Hematopoietic multipotent progenitor cell treated with erythropoietin and hydrocortisone succinate and interleukin-3 and kit ligand, for 15 days (in vitro differentiated cells): ENCODE measurements at places on chromosomes 5 and 9.

- DNase-seq, result no peak
Measured at GRCh38 chr5:157548513-157549282, 26.9 kb downstream of the ADAM19 start.

DNA sequence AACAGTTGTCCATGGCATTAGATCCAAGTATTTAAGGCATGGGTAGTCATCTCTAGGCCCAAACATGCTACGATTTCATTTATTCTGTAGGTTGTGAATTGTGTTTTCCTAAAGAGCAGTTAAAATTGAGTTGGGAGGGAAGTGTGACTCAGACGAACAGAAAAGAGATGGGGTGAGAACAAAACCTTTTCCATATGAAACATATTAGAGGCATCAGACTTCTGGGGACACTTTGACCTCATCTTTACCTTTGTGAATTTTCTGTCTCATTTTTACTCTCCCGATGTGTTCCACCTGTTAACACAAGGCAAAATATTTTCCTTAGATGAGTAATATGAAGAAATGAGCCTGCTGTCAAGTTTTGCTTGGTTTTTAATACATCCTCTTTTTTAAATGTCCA lies 181.3 kb downstream of the ESM1 start:
- no peak for DNase-seq

- DNase-seq, result no peak
Measured at GRCh38 chr5:42851481-42851880, 39.8 kb upstream of the SELENOP start.

GRCh38 chr9:91393826-91394225 lies 29.8 kb downstream of the NFIL3 start:
- no peak for DNase-seq

GRCh38 chr9:86469476-86470250 lies 115.5 kb upstream of the TUT7 start:
- DNase-seq, result peak; percentile 60

- DNase-seq, result no peak
Measured at GRCh38 chr5:27502236-27502635, 463.9 kb upstream of the CDH9 start.

DNA sequence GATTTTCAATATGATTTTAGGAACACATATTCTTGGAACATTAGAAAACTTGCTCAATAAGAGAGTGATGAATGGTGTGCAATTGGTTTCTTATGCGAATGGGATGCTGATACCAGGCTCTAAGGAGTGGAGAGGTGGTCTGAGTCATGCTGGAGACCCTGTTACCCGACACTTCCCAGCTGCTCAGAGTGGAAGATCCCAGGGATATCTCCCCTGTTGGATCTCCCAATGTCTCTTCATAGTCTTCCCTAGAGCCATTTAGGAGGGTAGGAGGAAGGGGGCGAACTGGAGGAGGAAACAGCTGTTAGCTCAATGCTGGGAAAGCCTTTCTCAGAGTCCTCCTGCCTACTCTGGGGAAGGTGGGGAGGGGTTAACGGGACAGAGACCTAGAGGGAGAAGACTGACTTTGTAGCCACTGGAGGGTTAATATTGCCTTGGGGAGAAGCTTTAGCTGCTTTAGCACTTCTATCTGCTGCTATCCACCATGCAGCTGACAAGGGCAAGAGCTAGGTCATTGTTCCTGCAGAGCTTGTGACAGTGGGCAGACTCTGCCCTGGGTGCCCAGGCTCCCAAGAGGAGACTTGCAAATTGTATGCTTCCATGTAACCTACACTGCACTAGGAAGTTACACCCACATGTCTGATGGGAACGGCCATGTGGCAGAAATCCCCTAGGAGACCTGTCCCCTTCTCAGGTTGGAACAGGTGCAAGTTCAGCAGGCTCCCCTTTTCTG lies 301.0 kb downstream of the GADD45G start:
- DNase-seq, result no peak

- DNase-seq, result no peak
Measured at GRCh38 chr9:93525476-93525875, 50.9 kb upstream of the PHF2 start.

GRCh38 chr5:108061941-108062340 lies 320.0 kb downstream of the FBXL17 start:
- DNase-seq, result no peak

DNA sequence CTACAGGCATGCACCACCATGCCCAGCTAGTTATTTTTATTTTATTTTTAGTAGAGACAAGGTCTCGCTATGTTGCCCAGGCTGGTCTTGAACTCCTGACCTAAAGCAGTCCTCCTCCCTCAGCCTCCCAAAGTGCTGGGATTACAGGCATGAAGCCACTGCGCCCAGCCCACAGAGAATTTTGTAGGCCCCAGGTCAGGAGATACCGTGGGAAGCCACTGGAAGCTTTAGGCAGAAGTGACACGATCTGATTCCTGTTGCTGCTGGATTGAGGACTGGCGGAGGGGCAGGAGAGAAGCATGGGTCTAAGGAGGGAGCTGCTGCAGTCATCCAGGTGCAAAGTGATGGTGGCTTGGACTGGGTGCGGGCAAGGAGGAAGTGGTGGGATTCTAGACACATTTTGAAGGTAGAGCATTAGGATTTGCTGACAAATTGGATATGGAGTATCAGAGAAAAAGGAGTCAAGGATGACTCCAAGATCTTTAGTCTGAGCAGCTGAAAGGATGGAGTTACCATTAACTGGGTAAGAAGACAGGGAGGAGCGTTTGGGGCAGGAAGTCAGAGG lies 20.7 kb downstream of the TCF7 start:
- DNase-seq, result no peak

DNA sequence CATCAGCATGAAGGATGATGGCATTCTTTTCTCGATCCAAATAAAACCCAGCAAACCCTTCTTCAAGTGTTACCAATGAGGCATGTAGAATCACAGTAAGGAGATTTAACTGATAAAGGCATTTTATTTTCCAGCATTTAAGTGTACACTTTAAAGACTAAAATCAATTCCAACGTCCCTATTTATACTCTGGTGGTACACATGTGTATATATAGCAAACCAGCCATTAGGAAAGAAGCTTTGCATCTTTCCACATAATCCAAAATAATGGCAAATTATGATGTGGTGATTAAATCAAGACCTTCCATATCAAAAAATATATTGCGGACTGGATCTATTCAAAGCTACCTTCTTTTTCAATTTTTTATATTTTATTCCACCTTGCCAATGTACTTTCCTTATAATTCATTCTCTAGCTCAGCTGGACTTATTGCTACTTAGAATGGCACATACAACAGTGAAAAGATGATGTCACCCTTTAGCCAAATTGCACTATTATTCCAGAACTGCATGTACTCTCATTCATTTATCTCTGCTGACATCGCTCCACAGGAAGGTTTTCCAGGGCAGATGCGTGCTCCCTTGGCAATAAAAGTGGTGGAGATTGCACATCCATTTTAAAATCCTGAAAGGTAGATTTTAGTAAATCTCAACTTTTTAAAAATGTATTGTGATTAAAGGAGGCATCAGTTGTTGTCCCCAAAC lies 63.3 kb upstream of the SLC30A5 start:
- DNase-seq, result no peak

GRCh38 chr9:107780960-107781359 lies 291.4 kb upstream of the KLF4 start:
- DNase-seq, result no peak

DNA sequence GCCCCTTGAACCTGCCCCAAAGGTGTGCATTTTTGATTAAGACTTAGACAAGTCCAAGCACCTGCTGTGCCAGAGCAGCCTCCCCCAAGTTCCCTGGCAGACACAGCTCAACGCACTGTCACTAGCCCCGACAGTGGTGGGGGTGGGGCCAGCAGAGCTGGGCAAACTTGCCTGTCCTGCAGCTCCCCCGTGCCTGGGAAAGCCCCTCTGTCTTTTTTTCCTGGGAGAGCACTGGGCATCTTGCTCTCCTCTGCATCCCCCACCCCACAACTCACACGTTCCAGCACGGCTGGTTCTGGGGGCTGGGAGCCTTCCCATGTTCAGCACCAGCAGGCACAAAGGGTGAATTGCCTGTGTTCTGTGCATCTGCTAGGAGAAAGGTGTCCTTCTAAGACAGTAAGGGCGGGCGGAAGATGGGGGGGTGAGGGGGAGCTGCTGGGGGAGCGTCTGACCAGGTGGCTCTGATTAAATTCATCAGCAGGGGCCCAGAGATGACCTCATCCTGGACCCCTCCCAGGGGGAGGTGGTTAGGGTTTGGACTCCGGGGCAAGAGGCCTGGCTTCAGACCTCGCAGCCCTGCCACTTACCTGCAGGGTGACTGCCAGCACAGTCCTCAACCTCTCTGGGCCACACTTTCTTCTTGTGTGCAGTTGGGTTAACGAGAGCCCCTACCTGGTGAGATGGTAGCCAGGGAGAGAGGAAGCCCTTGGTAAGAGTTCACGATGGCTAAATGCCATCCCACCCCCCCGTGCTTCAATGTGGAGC lies 23.5 kb downstream of the HMCN2 start:
- no peak for DNase-seq

DNA sequence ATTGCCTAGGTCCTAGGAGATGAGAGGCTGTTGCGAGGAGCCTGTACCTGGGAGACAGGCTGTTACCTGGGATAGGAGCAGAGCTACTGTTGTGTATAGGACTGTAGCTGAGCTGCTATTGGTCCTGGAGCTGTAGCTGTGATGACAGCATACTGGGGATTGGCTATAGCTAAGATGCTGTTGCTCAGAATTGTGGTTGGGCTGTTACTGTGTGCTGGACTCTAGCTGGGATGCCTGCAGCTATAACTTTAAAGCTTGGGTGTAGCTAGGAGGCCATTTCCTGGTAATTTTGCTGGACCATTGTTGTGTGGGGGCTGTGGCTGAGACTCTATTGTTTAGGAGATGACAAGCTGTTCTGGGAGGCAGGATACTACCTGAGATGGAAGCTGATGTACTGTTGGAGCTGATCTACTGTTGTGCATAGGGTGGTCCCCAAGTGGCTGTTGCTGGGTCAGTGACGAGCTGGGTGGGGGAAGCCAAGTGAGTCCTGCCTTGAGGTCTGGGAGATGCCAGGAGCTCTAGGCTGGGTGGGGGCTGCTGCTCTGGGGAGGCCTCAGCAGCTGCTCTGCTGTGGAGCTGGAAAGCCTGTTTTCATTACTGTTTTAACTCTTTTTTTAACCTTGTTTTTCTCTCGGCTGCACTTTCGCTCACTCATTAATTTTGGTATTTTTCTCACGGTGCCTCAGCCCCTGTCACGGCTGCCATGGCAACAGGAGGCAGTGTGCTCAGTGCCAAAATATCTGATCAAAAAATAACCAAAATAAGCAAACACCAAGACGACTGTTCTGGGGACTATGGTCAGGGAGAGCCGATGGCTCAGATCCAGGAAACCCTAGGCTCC lies 3.0 kb upstream of the PCDH1 start:
- DNase-seq, result no peak

GRCh38 chr5:33936381-33937016 lies at the start of gene RXFP3:
Gene RXFP3 (plus strand): TSS chr5:33936386. CDS start chr5:33936741, 355 bp downstream.
- no peak for DNase-seq

DNA sequence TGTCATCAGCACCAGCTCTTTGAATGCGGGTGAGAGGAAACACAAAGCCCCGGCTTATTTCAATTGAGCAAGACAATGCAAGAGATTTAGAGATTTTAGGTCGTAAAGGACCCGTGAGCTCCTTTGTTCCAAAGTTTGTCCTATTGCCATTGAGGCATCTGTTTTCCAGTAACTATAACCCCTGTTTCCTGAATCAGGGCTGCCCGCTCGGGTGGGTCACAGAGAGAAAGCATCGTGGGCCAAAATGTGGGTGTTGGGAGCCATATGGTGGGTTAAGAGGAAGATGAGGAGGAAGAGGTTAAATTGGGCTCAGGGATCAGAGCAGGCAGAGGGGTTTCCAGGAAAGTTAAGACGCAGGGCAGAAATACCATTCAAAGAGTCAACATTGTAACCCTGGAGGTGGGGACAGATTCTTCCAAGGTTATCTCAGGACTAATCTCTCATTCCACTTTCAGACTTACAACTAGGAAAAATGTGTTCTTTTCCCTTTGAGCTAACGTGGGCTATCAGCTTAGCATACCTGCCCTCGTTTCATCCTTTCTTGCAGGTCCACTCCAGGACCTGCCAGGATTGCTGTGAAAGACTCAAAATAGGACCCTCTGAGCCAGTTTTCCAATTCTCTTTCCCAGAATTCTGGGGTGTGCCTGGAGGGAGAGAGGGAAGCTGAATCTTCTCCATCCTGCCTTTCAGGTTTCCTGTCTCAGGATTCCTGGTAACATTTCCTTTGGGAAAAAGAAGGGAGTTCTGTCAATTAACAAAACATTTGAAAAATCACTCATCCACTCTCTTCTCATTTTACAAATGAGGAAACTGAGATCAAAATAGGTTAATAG lies 95.5 kb upstream of the TAF11L2 start:
- no peak for DNase-seq

DNA sequence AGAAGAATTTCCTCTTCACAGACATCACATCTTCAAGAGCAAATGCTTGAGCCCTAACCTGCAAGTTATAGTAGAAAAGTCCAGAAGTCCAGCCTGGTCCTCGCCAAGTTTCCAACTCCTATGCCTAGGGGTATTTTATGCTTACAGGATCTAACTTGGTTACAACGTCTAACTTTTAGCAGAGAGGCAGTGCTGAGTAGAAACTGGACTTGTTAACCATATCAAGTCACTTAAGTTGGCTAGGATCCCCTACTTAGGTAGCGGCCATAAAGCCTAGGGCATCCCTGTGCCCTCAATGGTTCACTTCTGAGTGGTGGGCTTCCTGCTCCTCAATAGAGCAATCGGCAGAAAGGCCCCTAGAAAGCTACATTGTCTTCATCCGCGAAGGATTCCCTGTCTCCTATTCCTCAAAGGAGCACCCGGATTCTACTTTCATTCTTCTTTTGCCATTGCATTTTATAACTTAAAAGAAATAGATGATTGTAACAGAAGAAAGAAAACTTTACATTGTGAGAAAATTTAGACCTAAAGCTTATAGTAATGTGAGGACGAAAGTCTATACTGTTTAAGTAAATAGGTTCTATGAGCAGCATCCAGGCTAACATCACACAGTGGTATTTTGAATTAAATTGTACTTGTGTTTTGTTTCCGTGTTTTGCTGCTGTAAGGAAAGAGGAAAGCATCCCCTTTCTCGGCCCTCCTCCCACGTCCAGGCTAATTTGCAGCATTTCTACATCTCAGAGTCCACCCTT lies 1.3 kb upstream of the MTAP start:
- DNase-seq, result no peak

GRCh38 chr5:20445326-20445860 lies 457.4 kb upstream of the CDH18 start:
- no peak for DNase-seq

DNA sequence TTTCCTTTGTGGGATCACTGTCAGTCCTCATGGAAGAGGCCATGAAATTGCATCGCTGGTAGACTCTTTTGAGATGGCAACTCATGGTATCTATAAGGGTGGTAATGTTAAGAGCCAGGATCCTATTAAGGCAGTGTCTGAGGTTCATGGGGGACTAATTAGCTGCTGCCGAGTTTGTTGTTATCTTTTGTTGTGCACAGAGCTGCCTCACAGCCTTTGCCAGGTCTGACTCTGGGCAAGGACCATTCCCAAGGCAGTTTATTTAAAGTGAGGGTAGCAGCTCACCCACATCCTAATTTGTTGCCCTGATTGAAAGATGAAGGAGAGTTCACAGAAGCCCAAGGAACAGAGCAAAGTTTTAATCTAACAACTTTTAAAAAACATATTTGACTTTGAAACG lies 7.9 kb downstream of the SMARCA2 start:
- DNase-seq, result no peak
